ENCODE measurements at places on chromosomes 7 and 10. TPM values are rescaled to one million over a fixed set of nuclear protein-coding genes. Genes with fewer than 3 reads are reported as not detected.
A peak's percentile ranks its signal among the peaks of the same experiment; 100 is the strongest.

Gene UBTD1
- polyA plus RNA-seq = 15.9 TPM

GRCh38 chr10:128776673-128777252 is 650.5 kb upstream of the MKI67 start:
- no peak for DNase-seq

- DNase-seq = no peak
These were observed 11.1 kb downstream of the YAE1 start for GRCh38 chr7:39577229-39577874.

GRCh38 chr7:32253299-32253698 is 183.1 kb upstream of the PDE1C start:
- no peak for DNase-seq

- no peak for DNase-seq
These were observed 39.8 kb upstream of the GPR22 start for GRCh38 chr7:107430057-107430456.

- DNase-seq = peak; percentile 80
These were observed 2.3 kb downstream of the DENND2A start for GRCh38 chr7:140638173-140638791.

GRCh38 chr10:94428766-94429707 is 26.7 kb downstream of the TBC1D12 start:
- DNase-seq = peak; percentile 73

DNA sequence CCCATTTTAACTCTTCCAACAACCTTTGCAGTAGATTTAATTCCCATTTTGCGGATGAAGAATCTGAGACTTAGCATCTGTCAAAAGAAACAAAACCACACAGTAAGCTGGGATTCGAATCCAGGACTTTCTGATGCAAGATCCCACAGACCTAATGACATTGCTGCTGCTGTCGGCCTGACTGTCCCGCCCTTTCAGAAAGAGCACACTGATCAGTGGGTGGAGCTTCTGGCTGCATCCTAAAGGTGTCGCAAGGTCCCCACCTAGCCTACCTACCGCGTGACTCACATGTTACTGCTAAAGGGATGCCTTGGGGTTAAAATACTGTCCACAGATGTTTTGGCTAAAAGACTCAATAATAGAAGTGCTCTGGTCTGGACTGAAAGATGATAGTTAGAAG is 134.7 kb downstream of the EMX2 start:
- DNase-seq = no peak

DNA sequence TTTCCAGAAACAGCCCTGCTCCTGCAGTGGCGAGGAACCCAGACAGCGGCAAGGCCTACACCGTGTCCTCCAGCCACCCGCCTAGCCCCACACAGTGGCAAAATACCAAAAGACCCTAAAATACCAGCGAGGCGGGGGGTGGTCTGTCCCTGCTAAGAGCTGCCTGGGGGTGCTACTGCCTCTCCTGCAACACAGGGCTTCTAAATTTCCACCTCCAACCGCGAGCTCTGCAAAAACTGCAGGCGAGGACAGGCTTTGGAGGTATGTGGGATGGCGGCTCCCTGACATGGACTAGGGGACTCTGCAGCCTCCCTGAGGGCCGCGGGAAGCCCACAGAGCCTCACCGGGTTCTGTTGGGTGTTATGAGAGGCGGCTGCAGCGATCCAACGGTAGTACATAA is 122.3 kb downstream of the WDR37 start:
- DNase-seq = no peak

DNA sequence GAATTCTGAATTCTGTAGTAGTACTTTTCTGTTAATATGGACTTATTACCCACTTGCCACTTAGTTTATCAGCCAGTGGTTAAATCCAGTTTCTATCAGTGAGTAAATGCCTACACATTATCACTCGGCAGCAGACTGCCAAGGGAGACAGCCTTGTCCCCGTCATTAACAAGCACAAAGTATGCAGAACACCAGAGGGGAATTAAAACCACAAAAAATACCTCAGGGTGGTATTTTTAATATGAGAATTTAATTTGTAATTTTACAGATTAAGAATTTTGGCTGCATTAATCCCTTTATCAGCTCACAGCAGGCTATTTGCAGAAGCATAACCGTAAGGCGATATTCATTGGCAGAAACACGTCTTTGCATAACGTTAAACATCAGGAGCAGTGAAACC is 150.0 kb upstream of the FZD1 start:
- DNase-seq = no peak

Data from muscle of back (tissue), 13 donors.